ENCODE measurements at places on chromosomes 6 and 20.
A peak's percentile ranks its signal among the peaks of the same experiment; 100 is the strongest.

GRCh38 chr6:85493389-85493788, 43.5 kb downstream of the NT5E start:
- no peak for DNase-seq

DNA sequence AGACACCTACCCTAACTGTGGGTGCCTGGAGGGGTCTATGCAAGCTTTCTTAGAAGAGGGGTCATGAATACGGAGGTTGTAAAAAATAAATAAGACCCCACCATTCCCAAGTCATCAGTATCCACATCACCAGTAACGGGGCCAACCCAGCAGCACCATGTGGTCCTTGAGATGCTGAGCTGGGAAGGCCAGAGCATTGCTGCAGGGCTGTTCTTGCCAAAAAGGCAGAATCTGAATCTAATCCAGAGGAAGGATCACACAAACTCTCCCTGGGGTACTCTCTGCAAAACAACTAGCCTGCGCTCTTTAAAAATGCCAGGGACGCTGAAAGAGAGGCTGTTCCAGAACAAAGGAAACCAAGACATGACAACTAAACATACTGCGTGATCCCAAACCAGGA, 43.2 kb downstream of the SSR1 start:
- DNase-seq, result peak; percentile 6

DNA sequence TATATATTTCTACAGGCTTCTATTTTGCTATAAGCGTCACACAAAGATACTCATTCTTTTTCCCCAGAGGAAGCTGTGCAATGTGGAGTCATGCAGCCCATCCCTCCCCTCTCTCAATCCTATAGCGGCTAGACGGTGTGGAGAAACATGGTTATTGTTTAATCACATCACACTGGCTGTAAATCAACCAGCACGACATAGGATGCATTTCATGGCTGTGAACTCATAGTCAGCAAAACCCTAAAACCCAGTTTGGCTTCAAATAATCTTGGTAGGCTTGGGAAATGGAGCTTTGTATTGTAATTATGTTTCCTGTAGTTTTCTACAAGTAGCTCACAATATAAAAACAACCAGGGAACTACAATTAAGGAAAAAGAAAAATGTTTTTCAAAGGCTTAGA, 16.8 kb downstream of the FOXC1 start:
- no peak for DNase-seq

GRCh38 chr6:73041051-73041450, 184.2 kb downstream of the KHDC1L start:
- no peak for DNase-seq

- no peak for DNase-seq
Measured at GRCh38 chr6:34202329-34203201, 34.1 kb upstream of the HMGA1 start.

DNA sequence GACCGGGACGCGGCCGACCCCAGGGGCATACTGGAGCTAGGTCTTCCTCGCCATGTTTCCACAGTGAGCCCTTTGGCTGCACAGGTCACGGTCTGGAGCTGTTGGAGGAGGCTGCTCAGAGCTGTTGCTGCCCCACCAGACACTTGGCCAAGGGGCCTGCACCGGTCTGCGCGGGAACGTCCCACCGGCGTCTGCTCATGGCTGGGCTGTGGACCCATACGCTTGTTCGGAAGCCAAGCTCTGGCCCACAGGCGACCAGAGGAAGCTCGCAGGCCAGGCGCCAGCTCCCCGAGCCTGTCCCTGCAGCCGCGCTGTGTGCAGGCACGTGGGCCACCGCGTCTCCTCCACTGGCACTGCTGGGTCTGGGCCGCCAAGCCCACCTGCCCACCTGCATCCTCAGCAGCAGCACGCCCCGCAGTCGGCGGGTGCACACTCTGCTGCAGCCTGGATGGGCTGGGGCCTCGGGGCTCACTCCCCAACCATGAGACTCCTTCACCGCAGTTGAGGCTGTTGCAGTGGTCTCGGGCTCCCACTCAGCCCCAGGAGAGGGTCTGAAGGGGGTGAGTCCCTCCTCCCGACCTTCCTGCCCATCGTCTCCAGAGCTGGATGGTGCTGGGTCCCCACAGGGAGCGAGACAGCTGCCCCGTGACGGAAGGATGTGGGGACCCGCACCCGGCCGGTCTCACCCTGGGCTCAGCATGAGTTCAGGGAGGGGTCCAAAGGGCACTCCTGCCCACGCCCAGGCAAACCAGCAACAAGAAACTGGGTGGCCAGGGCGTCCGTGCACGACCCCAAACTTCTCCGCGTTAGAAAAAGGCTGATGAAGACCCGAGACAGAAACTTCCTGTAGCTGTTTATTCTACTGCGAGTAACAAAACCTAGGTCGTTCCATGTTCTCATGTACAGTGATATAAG, 15.5 kb upstream of the TCFL5 start:
- no peak for DNase-seq

GRCh38 chr20:50427719-50428083, 82.5 kb upstream of the PTPN1 start:
- no peak for DNase-seq

DNA sequence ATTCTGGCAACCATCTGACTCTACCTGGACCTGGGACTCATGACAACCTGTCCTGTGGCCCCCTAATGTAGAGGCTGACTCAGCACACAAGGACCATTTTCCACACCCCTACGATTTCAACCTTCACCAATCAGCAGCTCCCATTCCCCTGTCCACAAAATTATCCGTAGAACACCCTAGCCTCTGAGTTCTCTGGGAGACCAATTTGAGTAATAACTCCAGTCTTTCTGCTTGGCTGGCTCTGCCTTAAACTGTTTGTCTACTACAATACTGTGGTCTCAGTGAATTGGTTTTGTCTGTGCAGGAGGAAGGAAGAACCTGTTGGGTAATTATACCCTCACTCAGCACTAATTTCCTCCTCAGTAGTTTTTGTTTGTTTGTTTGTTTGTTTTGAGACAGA, 99.3 kb upstream of the MRPS10 start:
- no peak for DNase-seq

DNA sequence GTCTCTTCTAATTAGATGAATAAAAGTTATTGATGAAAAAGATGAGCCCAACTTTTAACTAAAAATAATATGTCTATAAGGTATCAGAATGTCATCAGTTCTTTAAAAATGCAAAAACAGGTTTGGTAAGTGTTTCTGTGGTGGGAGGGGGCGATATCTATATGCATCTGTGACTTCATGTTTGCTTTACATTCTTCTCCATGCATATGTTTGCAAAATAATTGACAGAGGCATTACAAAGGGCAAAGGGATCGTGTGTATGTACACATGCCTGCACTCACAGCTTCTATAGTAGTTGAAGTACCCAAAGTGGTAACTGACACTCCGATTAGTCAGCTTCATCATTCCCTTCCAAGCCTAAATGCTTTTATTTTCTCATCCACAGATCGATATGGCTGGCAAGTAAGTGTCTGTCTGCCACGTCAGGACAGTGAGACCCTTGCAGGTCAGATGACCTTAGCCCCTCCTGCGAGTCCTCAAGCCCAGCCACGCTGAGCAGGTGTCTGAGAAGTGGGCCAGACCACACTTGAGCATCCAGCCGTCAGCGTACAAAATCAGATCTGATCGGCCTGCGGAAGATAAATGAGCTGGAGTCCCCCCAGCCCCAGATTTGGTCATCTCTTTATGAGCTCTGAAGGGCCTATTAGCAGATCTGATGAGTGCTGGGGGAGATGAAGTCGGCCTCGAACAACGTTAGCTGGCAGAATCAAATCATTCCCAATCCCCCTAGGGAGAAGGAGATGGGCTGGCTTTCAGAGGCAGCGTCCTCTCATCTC, 369.1 kb downstream of the MAFB start:
- no peak for DNase-seq

DNA sequence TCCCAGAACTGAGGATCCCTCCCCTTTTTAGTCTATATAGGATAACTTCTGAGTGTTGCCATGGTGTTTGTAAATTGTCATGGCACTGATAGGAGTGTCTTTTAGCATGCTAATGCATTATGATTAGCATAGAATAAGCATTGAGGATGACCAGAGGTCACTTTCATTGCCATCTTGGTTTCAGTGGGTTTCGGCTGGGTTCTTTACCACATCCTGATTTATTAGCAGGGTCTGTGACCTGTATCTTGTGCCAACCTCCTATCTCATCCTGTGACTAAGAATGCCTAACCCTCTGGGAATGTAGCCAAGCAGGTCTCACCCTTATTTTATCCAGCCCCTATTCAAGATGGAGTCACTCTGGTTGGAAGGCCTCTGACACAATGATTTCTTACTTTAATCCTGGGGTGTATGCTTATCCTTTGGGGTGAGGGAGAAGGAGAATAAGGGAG, 19.6 kb downstream of the WFDC2 start:
- no peak for DNase-seq

GRCh38 chr20:45911486-45912343, at the start of gene PLTP:
TSS of gene PLTP (minus strand) at chr20:45912155. CDS start at chr20:45911452, 703 bp downstream.
- DNase-seq, result peak; percentile 63

GRCh38 chr20:51494241-51495110, 48.0 kb downstream of the NFATC2 start:
- no peak for DNase-seq

DNA sequence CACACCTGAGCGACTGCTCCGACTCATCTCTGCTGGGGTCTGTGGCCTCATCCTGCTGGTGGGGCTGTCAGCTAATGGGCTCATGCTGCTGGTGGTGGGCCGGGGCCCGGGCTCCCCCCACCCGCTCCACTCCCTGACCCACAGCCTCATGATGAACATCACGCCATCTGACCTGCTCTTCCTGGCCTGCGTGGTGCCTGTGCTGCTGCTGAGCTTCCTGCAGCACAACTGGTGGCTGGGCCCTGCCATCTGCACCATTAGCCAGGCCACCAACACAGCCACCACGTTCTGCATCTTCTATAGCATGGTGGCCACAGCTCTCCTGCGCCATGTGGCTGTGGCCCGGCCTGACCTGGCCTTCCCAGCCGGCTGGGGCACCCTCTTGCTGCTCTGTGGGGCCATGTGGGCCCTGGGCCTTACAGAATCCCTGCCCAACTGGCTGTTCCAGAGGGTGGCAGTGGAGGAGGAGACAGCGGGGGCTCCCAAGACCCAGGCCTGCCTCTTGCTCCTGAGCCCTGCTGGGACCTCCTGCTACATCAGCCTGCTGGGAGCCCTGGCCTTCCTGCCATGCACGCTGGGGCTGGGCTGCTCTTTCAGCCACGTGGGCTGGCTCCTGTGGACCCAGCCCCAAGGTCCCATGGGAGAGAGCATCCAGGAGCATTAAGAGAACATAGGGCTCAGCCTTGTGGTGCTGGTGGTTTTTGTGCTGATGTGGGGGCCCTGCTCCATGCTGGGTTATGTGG, 39.6 kb downstream of the RAB44 start:
- DNase-seq, result no peak

DNA sequence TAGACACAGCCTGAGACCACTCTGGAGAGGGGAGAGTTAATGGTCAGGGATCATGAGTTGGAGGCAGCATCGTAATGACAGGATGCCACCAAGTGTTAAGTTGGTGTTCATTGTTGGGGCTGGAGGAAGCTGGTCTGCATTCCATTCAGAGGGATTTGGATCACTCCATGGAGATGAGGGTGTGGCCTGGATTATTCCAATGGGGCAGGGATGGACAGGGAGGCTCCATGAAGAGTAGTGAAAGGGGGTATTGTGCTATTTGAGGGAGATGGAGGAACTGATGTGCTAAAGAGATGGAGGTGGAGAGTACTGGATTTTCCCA, 1.1 kb downstream of the SAPCD1 start:
- no peak for DNase-seq

GRCh38 chr6:18203786-18204185, 48.6 kb downstream of the KDM1B start:
- no peak for DNase-seq

DNA sequence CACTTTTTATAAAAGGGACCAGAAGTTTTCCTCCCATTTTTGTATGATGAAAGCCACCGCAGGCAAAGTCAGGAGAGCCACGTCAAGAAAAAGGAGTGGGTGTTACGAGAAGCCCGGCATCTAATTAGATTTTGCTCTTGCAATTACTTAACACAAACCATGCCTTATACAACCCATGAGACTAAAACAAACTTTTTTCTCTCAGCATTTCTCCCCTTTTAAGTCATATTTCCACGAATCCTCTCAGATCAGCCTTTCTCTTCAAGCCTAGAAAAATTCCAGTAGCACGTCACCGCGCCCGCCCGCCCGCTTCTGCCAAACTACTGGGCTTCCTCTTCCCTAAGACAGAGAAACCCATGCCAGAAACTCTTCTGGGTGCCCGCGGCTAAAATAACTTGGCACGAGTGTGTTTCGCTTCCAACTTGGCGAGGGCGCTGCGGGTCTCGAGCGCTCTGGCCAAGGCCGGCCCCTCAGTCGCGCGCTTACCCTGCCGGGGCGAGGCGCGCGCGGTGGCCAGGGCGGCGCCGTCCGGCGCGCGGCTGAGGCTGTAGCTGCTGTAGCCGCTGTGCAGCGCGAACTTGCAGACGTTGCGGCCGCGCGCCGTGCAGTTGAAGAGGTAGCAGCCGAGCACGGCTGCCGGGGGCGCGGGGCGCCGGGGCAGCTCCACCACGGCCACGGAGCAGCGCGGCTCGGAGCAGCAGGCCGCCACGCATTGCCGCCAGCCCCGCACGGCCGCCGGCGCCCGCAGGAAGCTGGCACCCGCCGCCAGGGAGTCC, 1.0 kb downstream of the LRP11 start:
- DNase-seq, result peak; percentile 64

DNA sequence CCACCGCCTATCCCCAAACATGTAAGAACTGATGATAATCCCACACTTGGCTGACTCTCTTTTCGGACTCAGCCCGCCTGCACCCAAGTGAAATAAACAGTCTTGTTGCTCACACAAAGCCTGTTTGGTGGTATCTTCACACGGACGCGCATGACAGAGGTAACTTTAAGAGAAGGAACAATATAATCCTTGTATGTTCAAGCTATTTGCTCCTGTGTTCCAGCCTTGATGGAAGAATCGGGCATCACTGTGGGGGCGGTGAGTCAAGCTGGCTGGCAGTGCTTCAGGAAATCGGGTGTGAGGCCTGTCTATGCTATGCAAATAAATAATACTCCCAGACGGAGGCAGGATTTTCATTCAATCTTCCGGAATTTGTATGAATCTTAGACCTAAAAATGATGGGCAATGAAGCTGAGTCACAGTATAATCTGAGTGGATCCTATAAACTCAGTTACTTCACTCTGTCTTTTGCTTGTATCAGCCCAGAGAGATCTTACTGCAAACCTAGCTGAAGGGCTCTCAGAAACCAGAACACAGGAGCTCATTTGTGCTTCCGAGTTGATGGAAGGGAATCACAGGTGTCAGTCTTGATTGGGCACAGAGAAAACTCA, 45.2 kb upstream of the NT5E start:
- no peak for DNase-seq

GRCh38 chr20:61913423-61914225, 152.1 kb downstream of the TAF4 start:
- DNase-seq, result no peak

GRCh38 chr6:133816171-133816570, 72.7 kb upstream of the TCF21 start:
- DNase-seq, result no peak

GRCh38 chr6:30601815-30602641, 15.0 kb downstream of the PPP1R10 start:
- no peak for DNase-seq

GRCh38 chr20:46985250-46985649, 90.6 kb downstream of the EYA2 start:
- no peak for DNase-seq

DNA sequence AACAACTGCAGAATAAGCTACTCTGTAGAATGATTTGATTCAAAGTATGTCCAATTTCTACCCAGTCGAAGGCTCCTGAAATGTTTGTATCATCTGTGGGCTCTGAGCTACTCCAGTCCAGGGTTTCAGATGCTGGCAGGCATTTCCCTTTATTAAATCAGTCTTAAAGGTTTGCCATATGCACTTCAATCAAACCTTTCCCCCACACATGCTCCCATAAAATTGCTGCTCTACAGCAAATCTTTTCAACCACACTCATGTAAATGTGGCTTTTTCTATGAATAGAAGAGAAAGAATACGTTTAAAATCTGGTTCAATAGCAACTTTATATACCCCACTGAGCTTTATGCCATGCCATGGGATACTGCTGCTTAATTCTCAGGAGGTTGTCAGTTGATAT, 242.4 kb upstream of the MAP3K7 start:
- DNase-seq, result no peak

Data from GM13976 (cell line).